Endothelial cell (in vitro differentiated cells): ENCODE measurements at places on chromosomes 1 and 21.

DNA sequence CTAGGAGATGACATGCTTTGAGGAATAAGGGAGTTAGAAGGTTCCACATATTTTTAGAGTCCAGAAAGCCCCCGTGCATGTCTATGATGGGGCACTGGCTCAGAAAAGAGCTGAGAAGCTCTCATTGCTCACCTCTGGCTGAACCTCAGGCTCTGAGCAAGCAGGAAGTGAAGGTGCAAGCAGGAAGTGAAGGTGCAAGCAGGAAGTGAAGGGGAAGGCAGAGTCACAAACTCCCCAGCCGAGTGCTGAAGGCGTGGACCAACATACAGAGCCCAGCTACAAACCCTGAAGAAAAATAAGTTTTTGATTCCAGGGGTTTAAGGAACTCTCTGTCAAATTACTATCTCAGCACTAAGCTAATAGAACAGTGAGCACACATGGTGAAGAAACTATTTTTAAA, 7.0 kb downstream of the KRTAP10-8 start:
- no peak for DNase-seq

- no peak for DNase-seq
Observed at GRCh38 chr1:210332719-210333398, 4.2 kb downstream of the HHAT start.

DNA sequence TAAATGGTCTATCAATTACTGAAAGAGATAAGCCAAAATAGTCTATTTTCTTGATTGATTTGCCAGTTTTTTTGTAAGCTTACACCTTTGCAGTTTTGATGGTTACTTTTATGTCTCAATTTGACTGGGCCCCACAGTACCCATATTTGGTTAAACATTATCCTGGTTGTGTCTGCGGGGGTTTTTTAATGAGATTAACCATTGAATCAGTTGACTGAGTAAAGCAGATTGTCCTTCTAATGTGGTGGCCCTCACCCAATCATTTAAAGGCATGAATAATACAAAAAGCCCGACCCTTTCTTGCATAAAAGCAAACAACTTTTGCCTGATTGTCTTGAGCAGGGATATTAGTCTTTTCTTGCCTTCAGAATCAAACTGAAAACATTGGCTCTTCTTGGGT, 650.0 kb upstream of the RGS18 start:
- DNase-seq, result no peak

DNA sequence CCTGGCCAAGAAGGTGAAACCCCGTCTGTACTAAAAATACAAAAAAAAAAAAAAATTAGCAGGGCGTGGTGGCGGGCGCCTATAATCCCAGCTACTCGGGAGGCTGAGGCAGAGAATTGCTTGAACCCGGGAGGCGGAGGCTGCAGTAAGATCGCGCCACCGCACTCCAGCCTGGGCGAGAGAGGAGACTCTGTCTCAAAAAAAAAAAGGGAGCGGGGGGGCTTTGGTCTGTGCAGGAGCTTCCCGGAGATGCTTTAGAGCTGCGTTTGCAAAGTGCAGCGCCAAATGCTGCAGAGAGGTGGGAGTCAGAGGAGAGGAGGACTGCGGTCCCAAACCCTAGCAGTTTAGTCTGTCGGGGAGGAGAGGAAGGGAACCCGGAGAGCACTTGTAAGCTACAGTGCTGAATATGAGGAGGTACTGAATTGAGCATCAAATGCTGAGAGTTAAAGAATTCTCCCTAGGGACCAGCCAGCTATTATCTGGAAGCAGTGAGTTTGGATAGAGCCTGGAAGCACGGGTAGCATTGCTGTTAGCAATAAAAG, 569 bp downstream of the FALEC start:
- no peak for DNase-seq

DNA sequence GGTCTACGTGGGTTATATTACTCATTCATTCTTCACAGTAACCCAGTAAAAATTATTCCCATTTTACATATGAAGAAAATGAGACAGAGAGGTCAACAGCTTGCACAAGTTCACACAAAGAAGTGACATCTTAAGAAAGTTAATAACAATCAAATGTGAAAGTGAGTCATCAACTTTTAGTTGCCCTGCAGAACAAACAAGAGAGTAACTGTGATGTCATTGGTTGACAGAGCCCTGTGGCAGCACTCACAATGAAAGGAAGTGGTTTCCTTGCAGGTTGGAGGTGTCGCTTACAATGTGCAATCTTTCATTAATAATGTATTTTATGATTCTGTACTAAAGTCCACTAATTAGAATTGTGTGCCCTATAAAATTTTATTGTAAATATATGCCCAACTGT, 369.6 kb downstream of the RYR2 start:
- DNase-seq, result peak; percentile 8

GRCh38 chr1:20058531-20058930, 11.5 kb upstream of the PLA2G5 start:
- no peak for DNase-seq

GRCh38 chr1:153389973-153390879, 647 bp downstream of the S100A8 start:
- no peak for DNase-seq

DNA sequence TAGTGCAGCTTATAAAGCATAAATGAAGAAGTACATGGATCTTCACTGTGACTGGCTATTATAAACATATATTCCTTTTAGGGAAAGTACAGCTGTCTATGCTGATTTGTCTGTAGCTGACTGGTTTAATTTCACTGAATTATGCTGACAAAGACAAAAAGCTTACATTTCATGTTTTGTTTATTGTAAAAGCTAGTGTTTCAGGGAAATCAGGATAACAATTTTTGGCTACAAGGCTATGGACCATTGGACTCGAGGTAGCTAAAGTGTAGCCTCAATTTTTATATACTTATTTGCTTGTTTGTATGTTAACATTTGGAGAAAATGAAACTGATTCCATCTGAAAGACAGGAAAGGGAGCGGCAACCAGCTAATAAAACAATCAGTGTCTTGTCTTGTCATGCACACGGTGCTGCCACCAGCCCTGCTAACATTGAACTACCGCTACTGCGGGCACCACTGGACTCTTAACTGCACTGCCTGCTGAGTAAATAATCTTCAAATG, 480.2 kb downstream of the COL11A1 start:
- DNase-seq, result no peak

DNA sequence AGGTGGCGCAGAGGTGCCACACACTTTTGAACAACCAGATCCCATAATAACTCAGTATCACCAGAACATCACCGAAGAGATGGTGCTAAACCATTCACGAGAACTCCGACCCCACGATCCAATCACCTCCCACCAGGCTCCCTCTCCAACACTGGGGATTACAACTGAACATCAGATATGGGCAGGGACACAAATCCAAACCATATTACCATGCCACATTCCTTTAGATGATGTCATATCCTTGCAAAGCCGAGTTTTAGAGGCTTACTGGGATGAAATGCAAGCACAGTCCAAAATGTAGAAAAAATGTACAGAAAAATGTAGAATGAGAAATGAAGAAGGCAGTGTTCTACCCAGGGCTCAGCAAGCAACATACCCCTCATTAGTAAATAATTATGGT, 64.7 kb downstream of the SGIP1 start:
- DNase-seq, result no peak

DNA sequence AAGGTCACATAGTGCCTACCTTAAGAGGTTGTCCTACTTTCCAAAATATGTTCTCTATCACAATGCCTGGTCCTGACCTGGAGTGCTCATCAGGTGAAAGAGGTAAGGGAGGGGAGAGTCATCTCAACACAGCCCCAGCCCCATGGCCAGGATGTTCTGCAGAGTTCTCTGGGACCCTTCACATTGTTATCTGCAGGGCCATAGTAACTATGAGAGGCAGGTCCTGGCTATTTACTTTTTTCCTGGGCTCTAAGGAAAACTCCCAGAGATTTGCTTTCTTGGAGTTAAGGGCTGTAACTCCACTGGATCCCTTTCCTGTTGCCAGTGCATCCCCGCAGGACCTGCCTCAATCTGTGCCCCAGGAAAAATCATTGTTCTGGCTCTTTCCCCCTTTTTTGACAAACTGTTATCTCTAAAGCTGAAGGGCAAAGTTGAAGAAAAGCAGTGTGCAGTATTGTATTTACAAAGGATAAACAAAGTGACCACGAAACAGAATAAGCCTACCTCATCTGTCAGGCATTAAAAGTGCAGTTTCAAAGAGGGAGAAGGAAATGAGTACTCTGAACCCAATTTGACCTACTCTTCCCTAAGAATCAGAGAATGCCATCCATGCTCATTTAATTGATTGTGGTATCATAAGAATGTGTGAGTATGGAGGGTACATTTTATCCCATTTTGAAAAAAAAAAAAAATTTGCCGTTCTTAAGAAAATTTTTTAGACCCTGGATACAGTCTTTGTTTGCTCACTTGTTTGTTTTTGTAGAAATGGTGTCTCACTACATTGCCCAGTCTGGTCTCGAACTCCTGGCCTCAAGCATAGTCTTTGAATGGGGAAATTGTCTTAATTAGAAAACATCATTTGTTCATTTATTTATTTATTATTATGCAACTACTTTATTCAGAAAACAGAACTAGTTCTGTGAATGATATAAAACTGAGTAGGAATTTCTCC, 149.6 kb downstream of the RHOU start:
- no peak for DNase-seq
